Osteoblast (primary cell): ENCODE measurements at places on chromosomes 12 and 14.

GRCh38 chr14:73784181-73784987 is 67.2 kb upstream of the PTGR2 start:
- DNase-seq = peak; percentile 68

DNA sequence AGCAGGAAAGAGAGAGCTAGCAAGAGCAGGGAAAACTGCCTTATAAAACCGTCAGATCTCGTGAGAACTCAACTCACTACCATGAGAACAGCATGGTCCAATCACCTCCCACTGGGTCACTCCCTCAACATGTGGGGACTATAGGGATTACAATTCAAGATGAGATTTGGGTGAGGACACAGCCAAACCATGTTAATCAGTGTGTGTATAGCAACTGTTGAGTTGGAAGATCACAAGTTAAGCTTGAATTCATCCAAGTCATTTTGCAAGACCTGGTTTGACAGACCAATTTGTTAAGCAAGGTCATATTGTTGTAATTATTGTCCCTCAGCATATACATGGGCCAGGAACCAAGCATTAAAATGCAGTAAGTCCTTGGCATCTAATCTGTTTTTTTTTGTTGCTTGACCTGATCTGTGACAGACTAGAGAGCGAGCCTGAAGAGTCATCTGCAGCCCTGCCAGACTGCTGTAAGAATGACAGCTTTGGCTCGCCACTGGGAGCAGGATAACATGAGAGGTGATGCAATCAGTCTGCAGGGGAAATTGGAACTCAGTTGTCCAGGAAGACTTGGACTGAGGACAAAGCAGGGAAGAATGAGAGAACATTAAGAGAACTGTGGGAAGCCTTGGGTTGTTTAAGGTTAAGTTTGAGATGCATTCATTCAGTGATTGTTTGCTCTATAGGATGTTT is 297.6 kb upstream of the SEL1L start:
- DNase-seq = no peak

GRCh38 chr12:59494617-59495016 is 101.2 kb upstream of the SLC16A7 start:
- DNase-seq = no peak

GRCh38 chr12:131422744-131423143 is 288.1 kb upstream of the SFSWAP start:
- DNase-seq = peak; percentile 58

DNA sequence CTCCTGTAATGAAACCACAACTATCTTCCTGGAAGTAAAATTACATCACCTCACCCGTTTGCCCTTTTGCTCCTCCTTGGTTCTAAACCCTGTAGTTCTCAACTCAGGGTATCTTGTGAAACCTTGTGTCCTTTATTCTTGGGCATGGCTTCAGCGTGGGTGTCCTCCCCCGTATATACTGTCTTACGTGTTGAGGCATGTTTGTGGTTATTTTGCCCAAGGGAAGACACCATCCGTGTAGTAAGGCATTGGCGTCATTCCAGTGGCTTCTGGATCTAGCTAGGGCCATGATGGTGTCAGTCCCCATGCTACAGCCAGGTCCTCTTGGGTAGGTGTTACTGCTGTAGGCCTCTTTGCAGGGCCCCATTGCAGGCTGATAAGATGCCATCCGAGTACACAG is 115.4 kb downstream of the ZFP36L1 start:
- DNase-seq = no peak

DNA sequence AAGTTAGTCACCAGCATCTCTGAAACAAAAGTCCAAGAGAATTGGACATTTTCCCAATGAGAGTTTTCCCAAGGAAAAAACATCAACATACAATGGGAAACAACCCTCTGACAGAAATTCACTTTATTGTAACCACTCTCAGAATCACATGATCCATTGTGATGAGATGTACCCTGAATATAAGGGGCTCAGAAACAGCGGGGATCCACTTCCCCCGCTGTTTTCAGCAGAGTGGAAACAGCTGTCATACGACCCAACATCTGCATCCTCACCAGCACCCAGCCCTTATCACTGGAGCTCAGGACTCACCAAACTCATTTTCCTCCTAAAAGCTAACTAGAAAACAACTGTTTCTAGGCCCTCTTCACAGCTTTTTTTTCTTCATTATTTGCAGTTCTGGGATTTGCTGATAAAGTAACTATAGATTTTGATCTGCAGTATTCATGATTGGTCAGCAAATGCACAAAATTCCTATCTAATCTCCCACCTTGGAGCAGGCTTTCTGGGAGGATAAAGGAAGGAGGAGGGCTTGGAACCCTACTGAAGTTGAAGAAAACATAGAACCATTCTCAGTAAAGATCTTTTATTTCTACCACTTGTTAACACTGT is 31.3 kb downstream of the CORO1C start:
- DNase-seq = no peak

DNA sequence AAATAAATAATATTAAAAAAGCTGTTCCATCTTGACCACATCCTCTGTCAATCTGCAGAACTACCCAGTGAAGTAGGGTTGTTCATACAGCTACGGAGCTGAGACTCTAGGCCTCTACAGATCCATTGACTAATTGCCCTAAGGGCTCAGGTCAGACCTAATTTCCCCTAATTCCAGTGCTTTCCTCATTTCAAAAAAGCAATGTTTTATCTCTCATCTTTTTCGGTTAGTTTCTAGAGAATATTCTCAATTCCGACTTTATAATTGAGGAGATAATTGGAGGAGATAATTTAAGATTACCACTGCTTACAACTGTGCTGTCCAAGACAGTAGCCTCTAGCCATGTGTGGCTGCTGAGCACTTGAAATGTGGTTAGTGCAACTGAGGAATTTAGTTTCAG is 167.1 kb downstream of the KIF21A start:
- DNase-seq = no peak

DNA sequence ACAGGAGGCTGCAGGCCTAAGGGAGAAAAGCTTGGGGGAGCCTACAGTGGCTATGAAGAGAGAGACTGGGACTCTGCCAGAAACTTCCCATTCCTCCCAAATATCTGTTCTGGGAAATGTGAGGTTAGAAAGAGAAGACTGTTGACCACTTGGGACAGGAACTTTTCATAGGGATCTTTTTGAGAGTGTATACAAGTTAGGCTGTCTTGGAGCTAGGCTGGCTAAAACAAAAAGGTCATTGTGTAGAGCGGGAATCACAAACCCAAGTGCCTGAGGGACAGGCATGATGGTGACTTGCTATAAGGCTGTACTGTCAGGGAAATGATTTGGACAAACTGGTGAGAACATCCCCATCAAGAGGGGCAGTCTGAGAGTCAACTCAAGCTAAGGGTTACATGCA is 175.1 kb downstream of the GRIP1 start:
- DNase-seq = no peak

- DNase-seq = no peak
These were observed 1076.7 kb downstream of the BCL11B start for GRCh38 chr14:98195256-98195655.

DNA sequence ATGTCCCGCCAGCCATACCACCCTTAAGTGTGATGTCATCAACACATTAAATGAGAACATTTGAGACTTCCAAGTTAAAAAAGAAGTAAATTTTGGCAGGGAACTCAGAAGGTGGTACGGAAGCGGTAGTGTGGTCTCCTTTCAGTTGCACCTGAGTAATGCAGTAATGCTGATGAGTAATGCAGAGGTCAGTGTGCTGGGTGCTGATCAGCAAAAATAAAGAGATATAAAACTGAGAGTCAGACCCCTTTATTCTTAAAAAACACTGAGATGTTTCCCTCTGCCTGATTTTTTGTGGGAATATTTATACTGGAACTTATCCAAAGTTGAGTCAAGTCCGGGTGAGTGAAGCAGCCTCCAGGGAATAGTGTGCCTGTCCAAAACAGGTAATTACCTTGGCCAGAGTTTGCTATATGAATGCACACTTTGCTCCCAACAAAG is 370.6 kb upstream of the PRICKLE1 start:
- DNase-seq = no peak

- no peak for DNase-seq
These were observed 69.1 kb upstream of the DNM1L start for GRCh38 chr12:32609966-32610365.

DNA sequence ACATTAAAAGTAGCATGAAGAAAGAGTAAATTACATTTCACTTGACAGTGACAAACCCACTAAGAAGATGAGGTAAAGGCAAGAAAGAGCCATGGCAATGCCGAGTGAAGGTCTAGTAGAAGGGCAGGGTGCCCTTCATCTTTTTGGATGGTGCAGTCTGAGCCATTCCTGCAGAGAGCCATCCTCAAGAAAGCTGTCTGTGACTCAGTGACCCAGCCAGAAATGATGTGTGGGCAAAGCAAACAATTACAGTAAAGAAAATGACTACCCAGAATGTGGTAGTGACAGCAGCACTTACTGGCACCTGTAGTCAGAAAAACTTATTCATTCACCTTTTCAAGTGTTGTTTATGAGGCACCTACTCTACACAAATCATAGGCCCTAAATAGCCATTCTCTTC is 281.7 kb downstream of the DUSP6 start:
- DNase-seq = no peak

DNA sequence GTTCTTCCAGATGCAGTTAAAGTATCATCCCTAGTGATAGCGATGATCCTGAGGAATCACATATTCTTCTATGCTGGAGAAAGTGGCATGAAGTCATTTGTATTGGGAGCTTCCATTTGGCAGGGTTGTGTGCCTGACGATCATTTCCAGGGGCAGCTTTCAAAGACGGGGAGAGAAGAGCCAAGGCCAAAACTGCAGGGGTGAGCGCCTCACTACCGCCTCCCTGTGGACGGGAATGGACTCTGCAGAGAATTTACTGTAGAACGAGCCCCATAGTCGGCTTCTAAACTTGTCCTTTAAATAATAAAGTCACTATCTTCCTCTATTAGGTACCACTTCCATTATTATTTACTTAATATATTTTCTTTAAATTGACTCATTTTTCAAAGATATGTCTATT is 555.9 kb upstream of the TMEM132C start:
- DNase-seq = no peak
